ENCODE measurements at places on chromosomes 7 and 10.

DNA sequence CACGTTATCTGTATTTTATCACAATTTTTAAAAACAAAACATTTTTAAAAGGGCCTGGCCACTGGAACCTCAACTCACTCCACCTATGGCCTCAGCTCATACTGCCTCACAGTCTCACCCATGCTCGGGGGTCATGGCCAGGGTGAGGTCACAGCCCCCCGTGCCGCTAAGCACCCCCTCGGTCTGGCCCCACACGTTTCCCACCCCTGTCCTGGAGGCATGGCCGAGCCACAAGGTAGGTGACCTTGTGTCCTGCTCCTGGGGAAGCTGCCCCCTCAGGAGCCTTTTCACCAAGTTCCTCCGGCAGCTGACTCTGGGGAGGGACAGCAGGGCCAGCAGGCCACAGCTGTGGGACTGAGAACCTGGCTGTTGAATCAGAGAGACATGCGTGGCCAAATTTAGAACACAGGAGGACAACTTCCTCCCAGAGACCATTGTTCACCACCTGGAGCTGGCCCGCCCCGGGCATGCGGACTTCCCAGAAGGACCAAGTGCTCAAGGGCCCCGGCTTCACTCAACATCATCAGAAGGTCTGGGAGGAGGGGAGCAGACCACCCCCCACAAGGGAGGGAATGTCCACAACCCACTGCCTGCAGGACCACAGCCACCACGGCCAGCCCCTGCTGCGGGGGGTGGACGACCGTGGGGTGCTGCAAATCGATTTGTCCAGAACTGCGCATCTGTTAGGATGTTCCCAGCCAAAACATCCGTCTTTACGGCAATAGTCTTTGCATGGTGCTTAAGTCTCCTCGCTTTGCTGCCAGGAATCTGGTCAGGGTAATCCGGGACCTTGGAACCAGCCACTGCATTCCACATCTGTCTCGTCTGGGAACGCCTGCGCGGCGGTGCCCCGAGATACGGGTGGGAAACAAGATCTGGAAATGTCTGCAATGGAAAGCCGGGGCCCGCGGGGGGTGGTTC is 48.6 kb upstream of the PDGFA start:
- no peak for DNase-seq

- DNase-seq = no peak
These were observed 146.5 kb downstream of the EGFR start for GRCh38 chr7:55165176-55165861.

DNA sequence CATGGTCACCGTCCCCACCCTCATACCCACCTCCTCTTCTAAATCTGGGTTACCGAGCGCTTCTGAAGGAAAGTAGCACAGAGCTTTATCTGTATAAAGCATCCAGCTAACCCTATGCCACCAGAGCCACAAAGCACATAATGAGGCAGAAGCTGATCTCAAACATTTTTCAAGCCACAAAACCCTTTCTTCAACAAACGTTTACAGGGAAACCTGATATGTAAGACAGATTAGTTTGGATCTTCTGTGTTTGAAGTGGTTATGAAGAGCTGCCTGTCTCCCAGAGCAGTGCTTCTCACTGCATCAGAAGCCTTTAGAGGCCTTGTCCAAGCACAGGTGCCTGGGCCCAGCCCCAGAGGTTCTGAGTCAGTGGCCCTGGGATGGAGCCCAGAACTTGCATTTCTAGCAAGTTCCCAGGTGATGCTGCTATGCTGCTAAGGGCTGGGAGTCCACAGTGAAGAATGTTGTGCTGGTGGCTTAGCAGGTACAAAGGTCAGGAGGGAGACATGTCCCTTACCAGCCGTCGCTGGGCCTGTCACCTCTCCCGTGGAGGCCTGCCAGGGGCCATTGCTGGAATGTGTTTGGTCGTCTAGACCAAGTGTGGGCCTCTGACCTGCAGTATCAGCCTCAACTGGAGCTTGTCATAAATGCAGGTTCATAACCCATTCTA is 90.4 kb downstream of the TAF3 start:
- DNase-seq = no peak

DNA sequence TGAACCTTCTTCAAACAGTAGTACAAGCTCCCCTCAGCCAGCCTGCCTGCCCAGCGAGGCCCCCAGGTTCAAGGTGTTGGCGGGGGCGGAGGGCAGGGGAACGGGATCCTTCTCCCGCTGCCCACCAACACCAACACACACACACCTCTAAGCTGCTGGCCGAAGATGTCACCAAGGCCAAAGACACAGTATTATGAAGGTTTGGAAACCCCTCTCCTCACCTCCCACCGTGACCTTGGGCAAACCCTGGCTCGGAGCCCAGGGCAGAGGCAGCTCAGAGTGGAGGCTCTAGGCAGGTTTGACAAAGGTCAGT is 49.4 kb upstream of the GTF2IRD1 start:
- no peak for DNase-seq

DNA sequence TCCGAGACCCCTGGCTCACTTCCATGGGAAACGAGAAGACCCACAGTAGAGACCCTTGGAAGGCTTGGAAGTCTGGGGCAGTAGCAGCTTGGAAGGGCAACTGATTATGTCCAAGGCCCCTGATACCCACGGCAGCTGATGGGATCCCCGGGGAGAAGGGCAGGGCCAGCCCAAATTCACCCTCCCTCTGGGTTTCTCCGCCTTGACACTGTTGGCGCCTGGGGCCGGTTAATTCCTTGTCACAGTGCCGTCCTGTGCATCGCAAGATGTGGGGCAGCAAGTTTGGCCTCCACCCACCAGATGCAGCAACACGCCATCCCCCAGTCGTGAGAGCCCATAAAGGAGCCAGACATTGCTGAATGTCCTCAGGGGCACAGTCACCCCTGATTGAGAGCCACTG is 89.2 kb downstream of the RGS10 start:
- DNase-seq = no peak

DNA sequence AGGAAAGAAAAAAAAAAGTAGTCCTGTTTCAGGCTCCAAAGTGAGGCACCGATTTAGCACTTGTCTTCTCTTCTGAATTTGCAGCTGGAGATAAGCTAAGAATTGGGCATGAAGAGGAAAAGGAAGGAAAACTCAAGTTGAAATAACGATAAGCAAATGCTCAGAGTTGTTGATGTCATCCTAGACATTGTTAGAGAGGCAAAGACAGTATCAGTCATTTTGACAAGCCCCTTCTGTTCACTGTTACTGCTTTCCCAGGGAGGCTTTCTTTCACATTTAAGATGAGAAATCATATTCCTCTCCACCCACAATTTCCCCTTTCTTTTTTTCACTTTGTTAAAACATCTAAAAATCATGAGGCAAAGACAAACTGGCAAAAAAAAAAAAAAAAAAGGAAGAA is 41.8 kb downstream of the SORCS1 start:
- no peak for DNase-seq

GRCh38 chr10:77970869-77971803 is 44.6 kb upstream of the DLG5 start:
- no peak for DNase-seq

DNA sequence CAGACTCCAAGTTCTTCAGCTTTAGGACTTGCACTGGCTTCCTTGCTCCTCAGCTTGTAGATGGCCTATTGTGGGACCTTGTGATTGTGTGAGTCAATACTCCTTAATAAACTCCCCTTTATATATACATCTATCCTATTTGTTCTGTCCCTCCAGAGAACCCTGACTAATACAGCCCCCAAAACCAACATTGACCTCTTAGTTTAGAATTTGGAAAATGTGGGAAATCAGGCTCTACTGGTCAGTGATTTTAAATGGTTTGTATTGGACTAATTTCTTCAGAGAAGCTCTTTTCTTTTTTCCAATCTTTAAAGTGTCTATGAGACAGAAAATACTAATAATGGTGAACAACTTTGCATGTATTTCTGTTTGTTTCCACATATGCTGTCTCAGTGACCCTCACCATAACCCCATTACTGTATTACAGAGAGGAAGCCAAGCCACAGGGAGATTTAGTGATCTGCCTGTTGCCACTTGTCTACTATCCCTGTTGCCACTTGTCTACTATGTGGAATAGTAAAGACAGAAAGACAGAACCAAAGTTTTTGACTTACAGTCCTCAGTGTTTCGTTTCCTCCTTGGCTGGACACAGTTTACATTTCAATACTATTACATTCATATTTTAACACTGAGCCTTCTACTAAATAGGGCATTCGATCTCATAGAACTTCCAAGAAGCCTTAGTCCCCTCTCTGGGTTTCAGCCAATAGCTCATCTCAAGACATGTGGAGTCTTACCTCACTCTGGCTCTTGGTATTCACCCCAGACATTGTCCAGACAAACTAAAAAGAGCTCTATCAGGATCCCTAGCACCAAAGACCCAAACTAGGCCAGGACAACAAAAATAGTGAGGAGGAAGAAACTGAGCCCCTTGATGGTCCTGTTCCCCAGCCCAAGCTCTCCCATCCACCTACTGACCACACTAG is 121.0 kb downstream of the AKR1D1 start:
- DNase-seq = no peak

DNA sequence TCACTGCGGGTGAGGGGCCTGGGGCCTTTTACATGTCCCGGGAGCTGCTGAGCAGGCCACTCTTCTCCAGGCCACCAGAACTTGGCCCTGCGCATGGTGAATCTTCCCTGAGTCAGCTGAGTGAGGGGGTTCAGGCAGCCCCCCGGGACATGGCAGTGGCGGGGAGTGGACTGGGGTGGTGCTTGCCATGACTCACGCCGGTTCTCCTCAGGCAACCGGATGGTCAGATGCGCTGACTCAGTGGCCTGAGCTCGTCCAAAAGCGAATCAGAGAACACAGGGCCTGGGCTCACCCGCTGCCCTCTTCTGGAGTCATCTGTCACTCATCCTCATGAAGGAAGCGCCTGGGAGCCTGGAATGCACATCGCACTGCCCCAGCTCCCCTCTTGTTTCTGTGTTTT is 33.5 kb downstream of the HTRA1 start:
- DNase-seq = no peak

- no peak for DNase-seq
These were observed 113.7 kb upstream of the ANKRD1 start for GRCh38 chr10:91034494-91035159.

DNA sequence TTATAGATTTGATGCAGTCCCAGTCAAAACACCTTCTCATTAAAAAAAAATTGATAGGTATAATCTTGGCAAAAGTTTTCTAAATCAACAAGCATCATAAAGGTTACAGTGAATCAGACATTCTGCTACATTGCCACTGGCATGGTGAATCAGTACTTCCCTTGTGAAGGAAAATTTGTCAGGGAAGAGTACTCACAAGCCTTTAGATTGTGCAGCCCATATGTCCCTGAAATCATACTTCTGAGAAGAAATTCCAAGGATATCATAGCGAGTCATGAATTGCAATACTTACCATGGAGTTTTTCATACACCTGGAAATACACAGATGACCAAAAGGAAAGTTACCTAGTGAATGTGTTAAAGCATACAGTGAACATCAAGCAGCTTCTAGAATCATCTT is 17.2 kb downstream of the VSTM2A start:
- no peak for DNase-seq

DNA sequence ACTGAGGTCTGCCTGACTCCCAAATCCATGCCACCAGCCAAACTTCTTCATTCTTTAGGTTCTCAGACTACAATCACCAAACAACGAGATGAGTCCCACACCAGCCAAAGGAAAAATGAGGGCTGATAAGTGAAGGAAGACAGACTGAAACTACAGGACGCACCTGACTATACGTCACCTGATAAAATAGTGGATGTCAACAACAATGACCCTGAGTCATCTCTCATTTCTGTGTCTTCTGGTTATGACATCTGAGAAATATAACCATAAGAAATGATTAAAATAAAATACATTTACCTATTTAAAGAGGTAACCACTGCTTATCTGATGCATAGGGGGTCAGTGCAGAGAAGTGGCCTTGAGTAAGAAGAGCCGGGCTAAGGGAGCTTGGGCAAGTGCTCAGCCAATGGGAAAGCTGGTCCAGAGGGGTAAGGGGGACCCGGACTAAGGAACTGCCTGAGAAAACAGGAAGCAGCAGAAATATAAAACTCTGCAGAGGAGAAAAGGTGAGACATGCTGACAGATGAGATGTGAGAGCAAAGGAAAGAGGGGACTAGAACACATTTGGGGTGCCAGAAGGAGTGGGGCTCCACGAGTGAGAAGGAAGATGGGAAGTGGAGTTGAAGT is 51.8 kb downstream of the HIPK2 start:
- DNase-seq = no peak

DNA sequence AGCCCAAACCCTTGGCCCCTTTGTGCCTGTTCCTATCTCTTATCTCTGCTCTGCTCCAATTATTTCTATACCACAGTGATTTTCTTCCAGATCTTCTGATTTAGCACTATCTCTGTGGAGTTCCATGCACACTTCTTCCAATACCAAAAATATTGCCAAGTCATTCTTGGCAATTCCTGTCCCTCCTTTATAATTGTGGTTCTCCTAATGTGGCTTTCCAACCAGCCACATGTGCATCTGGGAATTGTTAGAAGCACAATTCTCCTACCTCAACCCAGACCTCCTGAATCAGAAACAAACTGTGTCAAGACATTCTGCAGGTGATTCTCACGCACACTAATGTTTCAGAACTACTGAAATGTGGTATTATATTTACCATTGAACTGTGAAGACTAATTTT is 447.8 kb upstream of the IGFBP3 start:
- no peak for DNase-seq

DNA sequence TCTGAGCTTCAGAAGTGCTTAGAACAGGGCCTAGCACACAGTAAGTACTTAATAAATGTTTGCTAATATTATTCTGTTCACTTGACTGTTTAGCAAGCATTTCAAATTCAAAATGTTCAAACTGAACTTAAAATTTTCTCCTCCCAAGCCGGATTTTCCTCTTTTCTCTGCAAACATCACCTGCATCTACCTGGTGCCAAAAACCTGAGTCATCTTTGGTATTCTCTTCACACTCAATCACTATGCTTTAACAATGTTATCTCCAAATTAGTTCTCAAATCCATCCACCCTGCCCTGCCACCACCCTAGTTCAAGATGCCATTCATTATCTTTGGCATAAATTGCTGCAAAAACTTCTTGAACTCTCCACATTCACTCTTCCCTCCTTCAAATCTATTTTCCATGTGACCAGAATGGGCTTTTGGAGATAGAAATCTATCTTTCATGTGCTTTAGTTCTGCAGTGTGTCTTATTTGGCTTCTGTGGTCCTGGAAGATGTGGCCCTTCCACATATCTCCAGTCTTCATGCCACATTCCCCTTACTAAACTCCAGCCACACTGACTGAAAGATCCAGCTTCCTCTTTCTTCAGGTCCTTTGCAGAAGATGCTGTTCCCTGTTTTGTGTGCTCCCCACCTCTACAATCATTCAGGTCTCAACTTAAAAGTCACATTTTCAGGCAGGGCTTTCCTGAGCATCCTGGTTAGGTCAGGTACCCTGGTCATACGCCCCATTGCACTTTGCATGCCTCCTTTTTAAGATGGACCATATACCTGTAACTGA is 2.0 kb downstream of the GGCT start:
- DNase-seq = no peak

GRCh38 chr10:49691588-49691987 is 12.1 kb downstream of the C10orf53 start:
- DNase-seq = no peak

- no peak for DNase-seq
These were observed 83.4 kb upstream of the IFRD1 start for GRCh38 chr7:112366886-112367285.

- DNase-seq = no peak
These were observed 60.6 kb downstream of the WDR37 start for GRCh38 chr10:1116696-1117280.

- DNase-seq = no peak
These were observed 24.4 kb downstream of the TRUB1 start for GRCh38 chr10:114962441-114962840.
